ENCODE measurements at places on chromosomes 4 and X.
A peak's percentile ranks its signal among the peaks of the same experiment; 100 is the strongest.

GRCh38 chr4:174340714-174341113 lies 57.0 kb downstream of the CEP44 start:
- DNase-seq, result no peak

DNA sequence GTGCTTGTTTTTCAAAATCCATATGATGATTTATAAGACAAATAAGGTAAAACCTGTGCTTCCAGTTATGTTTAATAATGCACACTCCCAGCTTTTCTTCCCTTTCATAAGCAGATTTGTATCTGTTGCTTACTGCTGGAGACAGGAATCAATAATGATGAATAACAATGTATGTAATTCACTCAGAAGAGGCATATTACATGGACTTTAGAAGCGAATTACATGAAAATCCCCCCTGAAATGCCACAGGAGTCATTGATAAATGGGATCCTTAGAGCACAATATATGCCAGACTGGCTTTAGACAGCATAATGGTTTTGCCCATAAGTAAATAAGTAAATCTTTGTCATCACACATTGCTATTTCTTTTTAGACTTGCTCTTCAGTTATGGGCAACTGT lies 892.3 kb downstream of the CCSER1 start:
- DNase-seq, result no peak

DNA sequence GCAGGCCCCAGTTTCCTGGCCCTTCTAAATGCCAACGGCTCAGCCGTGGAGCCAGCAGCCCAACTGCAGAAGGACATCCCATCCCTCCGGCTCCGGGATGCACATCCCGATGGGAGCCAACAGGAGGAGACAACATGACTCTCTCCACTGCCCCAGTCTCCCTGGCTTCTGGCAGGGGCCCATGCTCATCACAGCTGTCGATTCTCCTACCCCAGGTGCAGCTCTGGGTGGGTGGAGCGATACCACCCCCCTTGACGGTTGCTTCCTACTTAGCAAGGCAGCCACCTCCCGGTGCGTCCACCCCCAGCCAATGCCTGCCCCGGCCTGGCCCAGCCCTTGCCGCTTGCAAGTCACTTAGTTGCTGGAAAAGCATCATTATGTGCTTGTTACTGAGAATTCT lies 19.5 kb downstream of the ZNF275 start:
- DNase-seq, result no peak

GRCh38 chr4:89000844-89001360 lies 56.1 kb downstream of the FAM13A start:
- no peak for DNase-seq

DNA sequence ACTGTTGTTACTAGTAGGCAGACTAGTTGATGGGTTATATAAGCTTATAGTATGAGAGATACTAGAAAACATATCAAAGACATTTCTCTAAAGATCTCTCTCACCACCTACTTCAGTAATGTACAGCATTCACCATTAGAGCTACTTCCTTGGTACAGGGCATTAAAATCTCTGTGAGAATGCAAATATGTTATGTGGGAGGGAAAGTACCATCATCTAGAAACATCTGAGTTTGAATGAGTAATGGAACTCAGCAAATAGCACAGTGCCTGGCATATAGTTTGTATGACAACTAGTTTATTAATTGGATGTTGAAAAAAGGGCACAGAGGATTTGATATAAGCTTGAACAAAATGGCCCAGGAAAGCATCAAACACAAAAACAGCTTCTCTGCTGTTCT lies 211.1 kb downstream of the GLUD2 start:
- DNase-seq, result no peak

DNA sequence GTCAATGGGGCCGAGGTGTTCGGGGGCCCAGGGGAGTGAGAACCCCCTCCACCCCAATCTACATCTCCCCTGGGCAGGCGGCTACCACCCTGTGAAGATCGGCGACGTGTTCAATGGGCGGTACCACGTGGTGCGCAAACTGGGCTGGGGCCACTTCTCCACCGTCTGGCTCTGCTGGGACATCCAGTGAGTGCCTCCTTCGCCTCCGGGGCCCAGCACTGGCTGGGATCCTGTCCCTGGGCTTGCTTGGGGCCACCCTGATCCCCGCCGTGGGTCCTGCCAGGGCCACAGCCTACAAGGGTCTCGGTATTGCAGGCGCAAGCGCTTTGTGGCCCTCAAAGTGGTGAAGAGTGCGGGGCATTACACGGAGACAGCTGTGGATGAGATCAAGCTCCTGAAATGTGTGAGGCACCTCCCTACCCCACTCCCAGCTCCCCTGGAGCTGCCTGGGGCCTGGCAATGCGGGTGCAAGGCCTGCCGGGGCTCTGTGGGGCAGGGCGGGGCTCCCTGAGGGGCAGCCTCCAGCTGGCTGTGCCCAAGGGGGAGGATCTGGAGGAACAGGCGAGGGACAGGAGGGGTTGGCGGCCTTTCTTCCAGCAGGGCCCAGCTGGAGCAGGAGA lies 697 bp downstream of the SRPK3 start:
- no peak for DNase-seq

- DNase-seq, result no peak
Measured at GRCh38 chrX:113260474-113260873, 419.8 kb upstream of the AMOT start.

DNA sequence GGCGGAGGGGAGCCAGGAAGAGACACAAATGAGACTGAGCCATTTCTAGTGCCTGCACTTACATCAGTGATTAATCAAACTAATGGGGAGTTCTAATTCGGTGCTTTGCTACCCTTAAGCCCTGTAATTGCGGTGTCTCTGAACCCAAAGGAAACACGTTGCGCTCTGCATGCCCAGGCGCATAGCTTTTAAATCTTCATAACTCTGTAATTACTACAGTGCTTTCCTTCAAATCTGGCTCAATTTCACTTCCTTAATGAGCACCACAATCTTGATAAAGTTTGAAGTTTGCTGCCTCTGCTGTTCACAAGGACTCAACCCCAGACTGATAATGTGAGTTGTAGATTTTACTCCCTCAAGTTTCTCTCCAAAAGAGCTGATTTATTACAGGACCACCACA lies 5.7 kb upstream of the NHS start:
- no peak for DNase-seq

- no peak for DNase-seq
Measured at GRCh38 chr4:86848732-86849619, at the start of gene SLC10A6. Gene SLC10A6, minus strand, starts transcription at chr4:86849384. Its CDS starts 269 bp downstream, at chr4:86849115.

GRCh38 chrX:136687457-136687856 lies 39.5 kb downstream of the CD40LG start:
- peak; percentile 12 for DNase-seq

DNA sequence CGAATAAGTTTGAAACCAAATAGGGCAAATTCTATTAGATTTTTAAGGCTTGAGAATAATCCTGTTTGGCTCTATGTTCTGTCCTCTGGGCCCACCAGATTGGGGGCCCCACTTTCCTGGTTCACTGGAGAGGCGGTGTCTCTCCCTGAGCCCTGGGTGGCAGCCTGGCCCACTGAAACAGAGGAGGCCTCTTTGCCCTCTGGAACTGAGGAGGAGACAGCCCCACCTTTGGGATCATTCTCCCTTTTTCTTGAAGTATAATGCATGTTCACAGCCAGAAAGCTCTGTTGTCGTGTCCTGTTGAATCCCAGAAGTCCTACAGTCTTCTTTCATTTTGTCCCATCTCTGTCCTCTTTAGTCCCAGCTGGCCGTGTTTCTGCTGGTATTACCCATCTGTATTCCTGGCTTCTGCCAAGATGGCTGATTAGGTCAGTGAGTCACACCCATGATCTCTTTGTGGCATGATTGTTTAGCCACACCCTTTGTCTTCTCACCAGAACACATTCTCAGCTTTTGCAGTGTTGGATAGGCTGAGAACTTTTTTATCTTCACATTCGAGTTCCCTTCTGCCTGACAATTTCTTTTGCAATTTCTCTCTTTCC lies 8.1 kb upstream of the TBC1D25 start:
- DNase-seq, result no peak

GRCh38 chr4:55312489-55313101 lies 33.4 kb upstream of the SRD5A3 start:
- peak; percentile 3 for DNase-seq

DNA sequence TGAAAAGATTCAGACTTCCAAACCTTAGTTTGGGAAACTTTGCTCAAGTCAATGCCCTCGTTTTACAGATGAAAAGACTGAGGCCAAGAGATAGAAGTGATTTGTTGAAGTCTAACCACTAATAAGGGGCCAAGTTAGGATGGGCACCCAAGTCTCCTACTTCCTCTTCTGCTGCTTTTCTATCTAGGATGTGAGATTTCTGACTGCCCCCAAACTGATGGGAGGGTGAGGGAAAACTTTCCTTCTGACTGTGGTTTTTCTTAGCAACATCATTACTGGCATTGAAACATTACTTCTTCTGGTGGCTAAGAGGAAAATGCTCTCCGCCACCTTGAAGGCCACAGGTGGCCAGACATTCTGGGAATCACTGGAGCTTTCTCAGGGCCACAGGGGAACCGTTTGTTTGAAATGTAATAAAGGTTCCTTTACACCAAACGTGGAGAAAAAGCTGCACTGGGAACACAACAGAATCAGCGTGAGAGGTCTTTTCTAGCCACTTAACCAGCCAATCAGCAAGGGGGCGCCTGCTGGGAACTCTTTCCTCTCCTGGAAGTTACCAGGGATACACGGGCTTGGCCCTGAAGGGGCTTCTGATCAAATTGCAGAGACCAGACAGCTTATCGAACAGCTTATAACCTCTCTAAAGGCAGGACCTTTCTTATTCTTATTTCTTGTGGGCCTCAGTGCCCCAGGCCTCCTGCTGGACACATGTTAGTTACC lies 115.9 kb upstream of the TEX13D start:
- no peak for DNase-seq

GRCh38 chr4:81747242-81747930 lies 275.7 kb upstream of the RASGEF1B start:
- no peak for DNase-seq

DNA sequence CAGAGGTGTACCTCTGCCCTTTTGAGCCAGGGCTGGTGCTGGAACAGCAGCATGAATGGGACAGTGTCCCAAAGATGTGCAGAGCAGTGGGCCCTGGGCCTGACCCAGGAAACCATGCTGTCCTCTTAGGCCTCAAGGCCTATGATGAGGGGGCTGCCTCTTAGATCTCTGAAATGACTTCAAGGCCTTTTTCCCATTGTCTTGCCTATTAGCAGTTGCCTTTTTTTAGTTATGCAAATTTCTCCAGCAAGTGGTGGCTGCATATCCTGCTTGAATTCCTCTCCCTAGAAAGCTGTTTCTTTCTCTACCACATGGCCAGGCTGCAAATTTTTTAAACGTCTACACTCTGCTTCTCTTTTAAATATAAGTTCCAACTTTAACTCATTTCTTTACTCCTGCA lies 160.3 kb downstream of the CFAP299 start:
- DNase-seq, result no peak

DNA sequence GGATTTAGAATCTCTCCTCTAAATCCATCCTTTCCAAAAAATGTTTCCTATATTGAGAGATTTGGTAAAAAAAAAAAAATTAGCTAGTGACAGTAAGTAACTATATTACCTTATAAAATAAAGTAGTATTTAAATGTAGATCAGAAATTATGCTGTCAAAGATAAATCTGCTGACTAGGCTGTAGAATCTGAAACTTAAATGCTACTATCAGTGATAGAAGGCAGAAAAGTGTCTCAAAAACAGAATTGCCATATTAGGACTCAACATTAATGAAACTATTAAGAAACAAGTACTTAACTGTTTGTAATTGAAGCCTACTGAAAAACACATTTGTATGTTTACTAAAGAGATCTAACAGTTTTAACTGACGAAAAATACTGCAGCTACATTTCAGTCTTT lies 8.3 kb downstream of the TAF9B start:
- DNase-seq, result no peak

Data from stimulated activated naive CD4-positive, alpha-beta T cell treated with Interleukin-2 at 50 U/mL for 16 hours (primary cell).